ENCODE measurements at places on chromosomes 7 and 10.

- no peak for DNase-seq
These were observed 42.2 kb upstream of the OPALIN start for GRCh38 chr10:96401036-96401435.

DNA sequence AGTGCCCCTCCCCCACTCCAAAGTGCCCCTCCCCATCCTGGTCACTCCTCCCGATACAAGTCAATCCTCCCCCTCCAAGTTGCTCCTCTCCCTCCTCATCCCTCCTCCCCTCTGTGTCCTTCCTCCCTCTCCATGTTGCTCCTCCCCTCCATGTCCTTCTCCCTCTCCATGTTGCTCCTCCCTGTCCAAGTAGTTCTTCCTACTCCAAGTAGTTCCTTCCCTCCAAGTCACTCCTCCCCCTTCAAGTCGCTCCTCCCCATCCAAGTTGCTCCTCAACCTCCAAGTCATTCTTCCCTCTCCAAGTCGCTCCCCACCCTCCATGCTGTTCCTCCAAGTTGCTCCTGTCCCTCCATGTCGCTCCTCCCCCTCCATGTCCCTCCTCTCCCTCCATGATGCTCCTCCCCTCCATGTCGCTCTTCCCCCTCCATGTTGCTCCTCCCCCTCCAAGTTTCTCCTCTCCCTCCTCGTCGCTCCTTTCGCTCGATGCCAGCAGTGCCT, 8.6 kb upstream of the WBP1L start:
- no peak for DNase-seq

GRCh38 chr7:27115221-27116026, 12.9 kb upstream of the HOXA2 start:
- DNase-seq = no peak

- DNase-seq = no peak
These were observed 141.8 kb downstream of the ST7 start for GRCh38 chr7:117095055-117095454.

DNA sequence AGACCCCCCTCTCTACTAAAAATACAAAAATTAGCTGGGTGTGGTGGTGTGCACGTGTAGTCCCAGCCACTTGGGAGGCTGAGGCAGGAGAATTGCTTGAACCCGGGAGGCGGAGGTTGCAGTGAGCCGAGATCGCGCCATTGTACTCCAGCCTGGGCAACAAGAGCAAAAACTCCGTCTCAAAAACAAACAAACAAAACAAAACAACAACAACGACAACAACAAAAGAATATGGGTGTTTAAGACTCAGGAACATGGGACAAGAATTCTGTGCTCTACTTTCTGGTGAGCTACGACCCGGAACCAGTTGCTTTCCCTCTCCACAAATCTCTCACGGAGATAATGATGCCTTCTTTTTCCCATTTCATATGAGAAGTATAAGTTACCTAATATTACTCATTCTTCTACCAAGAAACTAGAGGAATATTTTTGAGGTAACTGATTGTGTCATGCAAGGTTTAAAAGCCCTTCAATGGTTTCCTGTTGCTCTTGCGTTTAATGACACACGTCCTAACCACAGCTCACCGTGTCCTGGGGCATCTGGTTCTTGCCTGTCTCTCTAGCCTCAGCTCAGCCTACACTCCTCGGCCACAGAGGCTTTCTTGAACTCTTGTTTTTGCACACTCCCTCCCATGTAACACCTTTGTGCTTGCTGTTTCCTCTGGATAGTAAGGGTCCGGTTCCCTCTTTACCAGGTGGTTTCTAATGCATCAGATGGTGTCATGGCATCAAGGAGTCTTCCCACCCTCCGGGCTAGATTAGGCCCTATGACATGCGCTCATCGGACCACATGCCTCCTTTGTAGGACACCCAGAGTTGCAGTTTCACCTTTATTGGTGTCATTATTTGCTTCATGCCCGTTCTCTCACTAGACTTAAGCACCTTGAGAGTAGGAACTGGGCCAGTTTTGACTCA, 67.5 kb downstream of the PFKFB3 start:
- no peak for DNase-seq

DNA sequence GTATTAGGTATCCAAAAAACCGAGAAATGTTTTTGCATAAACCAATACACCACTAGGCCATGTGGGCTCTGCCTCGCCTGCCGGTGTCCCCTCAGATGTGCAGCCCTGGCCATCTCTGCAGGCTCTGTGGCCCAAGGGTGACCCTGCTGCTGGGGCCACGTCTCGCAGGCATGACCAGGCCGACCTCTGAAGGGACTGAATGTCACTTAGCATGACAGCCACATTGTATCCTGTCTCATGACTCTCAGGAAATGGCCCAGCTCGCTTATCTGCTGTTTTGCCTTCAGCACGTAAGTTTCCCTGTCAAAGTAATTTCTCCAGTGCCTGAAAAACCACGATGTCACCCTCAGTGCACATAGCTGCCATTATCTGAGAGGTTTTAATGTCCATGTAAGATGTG, 49.5 kb upstream of the ZNF32 start:
- no peak for DNase-seq

DNA sequence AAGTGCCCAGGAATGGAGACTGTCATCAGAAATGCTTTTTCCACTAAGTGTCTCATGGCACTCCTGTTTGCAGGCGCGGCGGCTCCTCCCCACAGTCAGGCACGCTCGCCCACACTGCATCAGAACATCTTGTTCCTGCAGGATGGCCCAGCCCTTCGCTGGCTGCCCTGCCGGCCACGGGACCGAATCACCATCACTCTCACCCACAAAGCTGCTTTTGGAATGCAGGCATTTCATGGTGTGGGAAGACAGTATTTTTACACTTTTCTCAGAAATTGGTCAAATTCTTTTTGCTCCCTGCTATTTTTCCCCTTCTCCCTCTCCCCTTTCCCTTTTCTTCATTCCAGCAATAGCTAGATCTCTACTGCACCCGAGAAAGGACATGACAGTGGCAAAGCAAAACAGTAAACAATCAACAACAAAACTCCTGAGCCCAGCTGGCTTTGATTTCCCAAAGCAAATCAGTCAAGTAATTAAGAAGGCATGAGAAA, 176.1 kb upstream of the TNS3 start:
- no peak for DNase-seq

DNA sequence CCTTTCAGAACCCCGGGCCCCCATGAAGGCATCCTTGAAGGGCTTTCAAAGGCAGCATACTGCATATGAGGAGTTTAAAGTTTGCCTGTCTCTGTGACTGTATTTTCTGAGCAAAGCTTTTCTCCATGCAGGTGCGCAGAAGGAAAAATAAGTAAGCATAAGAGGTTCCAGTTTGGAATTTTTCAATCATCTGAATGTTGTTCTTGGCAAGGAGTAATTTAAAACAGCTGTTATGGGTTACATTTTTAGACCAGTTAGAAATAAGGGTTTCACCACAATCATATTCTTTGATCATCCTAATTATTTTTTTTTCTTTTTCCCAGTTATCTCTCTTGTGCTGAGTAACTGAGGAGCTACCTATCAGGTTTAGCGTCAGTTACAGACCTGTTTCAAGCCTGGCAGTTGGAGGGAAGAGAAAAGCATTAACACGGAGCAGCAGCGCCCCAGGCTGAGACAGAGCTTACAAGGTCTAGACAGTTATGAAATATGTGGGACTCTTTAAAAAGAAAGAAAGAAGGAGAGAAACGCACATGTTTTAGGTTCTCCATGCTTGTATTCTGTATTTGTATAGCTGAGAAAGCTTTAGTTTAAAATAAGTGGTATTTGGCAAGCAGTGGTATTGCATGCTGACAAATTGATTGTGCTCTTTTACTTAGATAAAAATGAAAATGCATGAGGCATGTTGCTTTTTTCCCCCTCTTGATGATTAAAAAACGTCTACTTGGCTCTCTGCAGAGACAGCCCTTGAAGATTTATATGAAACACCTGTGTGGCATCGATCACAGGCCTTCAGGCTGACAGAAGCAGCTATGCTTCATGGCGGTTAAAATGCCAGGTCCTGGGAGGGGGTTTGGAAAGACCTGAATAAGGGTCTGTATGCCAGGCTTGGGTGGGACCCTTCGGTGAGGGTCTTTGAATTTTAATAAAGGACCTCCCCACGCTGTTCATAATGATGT, 157.6 kb downstream of the GRK5 start:
- DNase-seq = no peak

DNA sequence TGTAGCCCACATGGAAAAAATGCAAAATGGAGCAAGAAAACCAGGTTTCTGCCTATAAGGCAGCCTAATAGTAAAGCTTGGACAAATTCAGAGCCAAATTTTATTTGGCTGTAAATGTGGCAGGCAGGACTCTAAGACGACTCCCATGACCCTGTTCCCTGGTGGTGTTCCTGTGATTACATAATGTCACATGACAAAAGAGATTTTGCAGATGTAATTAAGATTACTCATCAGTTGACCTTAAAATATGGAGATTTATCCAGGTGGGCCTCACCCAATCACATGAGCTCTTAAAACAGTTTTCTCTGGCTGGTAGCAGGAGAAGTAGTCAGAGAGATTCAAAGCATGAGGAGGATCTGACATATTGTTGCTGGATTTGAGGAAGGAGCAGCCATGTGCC, 303.1 kb upstream of the IMMP2L start:
- DNase-seq = no peak

DNA sequence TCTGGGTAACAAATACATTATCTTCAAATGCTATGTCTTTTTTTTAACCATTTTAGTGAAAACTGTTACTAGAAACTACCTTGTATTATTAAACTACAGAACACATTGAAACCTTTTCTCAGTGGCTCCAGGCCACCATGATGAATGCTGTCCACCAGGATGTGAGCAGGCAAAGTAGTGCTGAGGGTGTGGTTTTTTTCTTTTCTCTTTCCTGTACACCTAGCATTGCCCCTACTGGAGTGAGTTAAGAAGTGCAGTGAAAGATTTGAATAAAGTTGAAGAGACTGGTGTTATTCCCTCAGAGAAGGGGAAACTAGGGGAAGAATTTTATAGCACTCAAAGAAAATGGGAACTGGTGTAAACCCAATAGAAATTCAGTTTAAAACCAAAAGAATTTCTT, 120.0 kb upstream of the SAMD8 start:
- DNase-seq = no peak

GRCh38 chr7:42986213-42986612, 54.0 kb downstream of the MRPL32 start:
- no peak for DNase-seq

DNA sequence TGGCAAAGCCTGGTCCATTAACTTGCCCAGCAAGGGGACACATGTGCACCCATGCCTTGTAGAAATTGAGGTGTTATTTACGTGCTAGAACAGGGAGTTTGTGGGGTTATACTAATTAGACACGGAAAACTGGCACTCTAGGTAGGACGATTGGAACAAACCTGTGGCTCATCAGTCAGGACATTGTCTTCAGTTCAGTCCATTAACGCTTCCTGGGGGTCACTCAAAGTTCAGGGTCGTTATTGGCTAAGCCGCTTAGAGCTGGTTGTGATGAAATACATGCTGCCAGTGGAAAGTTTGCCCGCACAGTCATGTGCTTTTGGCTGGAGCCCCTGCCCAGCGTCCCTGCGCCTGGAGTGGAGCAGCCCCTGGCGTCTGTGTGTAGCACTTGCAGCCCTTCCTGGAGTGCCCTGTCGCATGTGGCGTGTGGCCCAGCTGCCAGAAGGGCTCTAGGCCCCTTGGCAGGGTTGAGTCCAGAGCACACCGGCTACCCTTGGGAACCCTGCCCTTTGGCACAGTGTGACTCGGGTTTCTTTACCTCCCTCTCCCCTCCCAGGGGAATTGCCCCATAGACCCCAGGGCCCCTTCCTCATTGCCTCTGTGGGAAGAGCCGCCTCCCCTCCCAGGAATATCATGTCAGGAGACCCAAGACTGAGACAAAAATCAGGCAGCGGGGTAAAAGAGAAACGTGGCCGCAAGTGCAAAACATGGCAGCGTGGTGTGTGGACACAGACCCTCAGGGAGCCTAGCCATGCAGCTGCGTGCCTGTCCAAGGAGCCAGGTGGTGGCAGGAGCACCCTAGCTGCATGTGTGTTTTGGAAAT, 9.8 kb downstream of the ZNF775 start:
- DNase-seq = peak; percentile 56

- peak; percentile 31 for DNase-seq
These were observed 146.5 kb upstream of the MEOX2 start for GRCh38 chr7:15832996-15833395.

- no peak for DNase-seq
These were observed 134.6 kb downstream of the GRM3 start for GRCh38 chr7:86778271-86778670.

DNA sequence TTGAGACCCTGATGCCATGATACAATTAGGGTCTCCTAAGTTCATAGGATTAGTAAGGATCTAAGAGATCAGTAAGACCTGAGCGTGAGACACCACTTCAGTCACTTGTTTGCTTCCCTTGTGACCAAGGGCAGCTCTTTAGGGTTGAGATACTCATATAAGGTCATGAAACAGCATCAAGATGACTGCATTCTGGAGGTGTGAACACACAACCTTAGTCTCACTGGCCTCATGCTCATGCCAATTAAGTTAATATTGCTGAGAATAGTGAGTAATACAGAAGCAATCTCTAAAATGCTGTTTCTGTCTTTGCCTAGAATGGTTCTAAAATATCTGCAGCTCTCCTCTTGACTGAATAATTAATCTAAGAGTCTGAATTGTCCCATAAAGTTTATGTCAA, 39.6 kb upstream of the KLHL7 start:
- DNase-seq = no peak

GRCh38 chr10:22479419-22479818, 134.1 kb downstream of the SPAG6 start:
- no peak for DNase-seq

DNA sequence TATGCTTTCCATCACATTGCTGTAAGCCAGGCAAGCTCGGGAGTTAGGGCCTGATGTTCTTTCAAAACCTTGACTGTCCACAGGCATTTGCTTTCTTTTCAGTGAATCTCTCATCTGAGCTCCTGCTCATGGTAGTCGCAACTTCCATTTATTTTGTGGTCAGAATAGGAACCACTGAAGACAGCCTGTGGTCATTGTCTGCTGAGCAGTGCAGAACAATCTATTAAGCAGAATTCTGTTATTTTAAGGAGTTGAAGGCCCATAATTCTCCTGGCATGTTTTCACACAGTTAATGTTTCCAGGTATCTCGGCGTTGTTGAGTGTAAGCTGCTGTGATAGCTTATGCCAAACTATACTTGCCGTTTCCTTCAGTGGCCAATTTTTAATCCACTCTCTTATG, 491.1 kb upstream of the AKR1E2 start:
- DNase-seq = no peak

GRCh38 chr7:157814931-157815705, 478.3 kb downstream of the DNAJB6 start:
- no peak for DNase-seq

DNA sequence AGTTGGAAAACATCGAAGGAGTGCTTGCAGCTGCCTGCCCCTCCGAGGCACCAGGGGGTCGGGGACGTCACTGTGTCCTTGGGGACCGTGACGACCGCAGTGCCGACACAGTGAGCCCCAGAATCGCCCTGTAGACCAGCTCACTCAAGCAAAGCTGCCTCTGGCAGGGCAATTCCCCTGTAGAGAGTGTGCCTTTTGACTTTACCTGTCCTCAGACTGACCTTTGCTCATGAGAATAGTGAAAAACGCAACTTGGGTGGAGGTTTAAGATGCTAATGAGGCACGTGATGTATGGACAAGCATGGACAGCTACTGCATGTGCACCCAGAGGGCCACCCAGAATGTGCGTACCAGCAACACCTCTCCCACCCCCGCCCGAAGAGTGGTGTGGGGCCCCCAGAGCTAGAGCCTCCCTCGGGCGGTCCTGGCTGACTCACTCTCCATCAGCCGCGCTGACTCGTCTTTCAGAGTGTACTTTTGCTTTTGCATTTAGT, 271.9 kb downstream of the ADARB2 start:
- DNase-seq = no peak

Measured in SHP77 treated with DMSO at 0.1 percent for 48 hours (cell line).